ENCODE measurements at places on chromosomes 5 and 9.

GRCh38 chr5:141823056-141823455 lies 55.2 kb downstream of the PCDH1 start:
- DNase-seq = no peak

DNA sequence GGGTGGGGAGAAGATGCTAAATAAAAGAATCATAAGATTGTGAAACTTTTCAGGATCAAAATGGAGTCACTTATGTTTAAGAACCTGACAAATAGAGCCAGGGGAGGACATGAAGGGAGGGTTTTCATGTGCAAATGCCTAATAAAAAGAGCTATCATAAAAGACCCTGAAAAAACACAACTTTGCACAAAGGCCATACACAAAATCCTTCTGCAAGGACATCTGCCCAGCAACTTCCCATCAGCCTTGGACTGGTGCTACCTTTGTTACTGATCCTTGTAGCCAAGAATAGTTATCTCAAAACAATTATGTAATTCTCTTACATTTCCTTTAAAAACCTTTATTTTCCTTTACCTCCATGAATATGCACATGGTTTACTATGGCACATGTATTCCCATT lies 63.0 kb downstream of the APBA1 start:
- DNase-seq = no peak

DNA sequence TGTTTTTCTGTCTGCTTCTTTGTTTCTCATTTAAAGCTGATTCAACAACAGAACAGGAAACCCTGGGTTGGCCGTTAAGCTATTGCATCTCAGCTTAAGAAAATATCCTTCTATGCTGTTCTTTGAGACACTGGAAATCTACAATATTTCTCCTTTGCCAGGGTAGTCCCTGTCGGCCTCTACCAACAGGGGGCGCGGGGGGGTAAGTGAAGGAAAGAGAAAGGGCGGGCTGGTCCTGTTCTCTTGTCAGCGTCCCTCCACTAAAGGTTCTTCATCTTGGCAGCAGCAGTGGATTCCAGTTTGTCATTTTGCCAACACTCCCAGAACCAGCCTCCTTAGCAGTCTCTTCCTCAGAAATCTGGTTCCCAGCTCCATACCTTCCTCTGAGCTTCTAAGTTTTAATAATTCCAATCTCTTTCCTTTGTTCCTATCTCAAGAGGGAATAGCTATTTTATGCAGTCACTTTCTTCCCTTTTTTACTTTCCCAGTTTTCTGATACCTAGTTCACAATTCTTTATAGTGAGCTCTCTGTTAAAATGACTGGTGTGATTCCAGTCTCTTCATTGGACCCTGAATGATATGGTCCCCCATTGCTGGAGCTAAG lies 222.3 kb downstream of the GLIS3 start:
- no peak for DNase-seq

GRCh38 chr5:131112424-131112823 lies 52.6 kb downstream of the HINT1 start:
- DNase-seq = no peak

DNA sequence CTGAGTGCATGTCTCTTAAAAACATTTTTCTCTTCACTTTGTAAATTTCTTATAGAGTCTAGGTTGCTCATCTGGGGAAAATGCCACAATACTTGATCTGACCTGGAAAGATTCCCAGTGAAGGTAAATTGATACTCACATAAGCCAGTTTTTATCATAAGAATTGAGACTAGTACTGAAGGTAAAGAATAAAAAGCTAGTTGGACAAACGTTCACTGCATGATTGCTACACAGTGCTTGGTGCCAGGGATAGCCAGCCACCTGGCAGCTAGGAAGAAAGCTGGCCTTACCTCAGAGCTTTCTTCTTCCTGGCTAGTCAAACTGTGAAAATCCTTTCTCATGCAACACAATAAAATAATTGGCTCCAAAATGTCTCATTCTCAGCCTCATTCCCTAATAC lies 77.1 kb downstream of the MUSK start:
- DNase-seq = no peak

DNA sequence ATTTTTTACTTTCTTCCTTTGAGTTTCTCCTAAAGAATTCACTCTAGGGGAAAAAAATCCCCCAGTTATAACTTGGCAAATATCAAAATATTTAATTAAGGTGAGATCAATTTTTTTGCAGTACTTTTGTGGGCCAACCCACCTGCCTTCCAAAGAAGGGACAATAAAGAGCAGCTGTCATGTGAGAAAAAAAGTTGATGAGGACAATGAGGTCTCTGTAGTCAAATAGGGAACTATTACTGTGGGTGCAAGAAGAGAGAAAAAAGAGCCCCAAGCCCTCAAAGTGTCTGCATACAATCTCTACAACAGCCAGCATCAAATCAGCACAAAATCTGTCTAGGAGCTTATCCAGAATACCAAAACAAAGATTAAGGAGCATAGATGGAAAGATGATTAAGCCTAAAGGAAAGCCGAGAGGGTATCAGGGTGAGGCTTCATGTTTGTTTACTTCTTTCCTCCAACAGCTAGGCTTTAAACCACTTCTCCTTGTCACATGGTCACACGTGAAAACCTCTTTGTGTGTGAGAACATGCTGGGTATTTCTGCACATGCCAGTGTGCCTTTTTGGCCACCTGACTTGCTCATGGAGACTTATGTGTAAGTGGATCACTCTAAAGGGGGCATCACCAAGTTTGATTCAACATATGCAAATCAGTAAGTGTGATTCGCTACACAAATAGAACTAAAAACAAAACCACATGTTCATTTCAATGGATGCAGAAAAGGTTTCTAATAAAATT lies 19.2 kb upstream of the FYB1 start:
- no peak for DNase-seq

DNA sequence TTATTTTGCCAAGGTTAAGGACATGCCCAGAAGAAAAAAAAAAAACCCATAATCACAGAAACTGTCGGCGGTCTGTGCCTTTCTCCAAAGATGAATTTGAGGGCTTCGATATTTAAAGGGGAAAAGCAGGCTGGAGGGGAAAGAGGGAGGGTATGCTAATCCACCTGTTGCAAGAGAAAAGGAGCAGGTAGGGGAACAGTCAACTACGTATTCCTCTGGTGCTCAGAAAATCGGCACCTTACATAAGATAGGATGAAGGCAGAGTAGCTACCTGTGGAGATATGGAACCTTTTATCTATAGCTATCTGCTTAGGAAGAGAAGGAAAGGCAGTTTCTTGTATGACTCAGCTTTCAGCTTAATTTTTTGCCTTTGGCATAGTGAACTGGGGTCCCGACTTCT lies 77.7 kb downstream of the PTCD2 start:
- DNase-seq = no peak

GRCh38 chr5:17065458-17065857 lies 129.4 kb upstream of the MYO10 start:
- DNase-seq = no peak
